CD4-positive, alpha-beta T cell treated with Interleukin-10 for 1 hour (primary cell): ENCODE measurements at places on chromosomes 3 and 15.

DNA sequence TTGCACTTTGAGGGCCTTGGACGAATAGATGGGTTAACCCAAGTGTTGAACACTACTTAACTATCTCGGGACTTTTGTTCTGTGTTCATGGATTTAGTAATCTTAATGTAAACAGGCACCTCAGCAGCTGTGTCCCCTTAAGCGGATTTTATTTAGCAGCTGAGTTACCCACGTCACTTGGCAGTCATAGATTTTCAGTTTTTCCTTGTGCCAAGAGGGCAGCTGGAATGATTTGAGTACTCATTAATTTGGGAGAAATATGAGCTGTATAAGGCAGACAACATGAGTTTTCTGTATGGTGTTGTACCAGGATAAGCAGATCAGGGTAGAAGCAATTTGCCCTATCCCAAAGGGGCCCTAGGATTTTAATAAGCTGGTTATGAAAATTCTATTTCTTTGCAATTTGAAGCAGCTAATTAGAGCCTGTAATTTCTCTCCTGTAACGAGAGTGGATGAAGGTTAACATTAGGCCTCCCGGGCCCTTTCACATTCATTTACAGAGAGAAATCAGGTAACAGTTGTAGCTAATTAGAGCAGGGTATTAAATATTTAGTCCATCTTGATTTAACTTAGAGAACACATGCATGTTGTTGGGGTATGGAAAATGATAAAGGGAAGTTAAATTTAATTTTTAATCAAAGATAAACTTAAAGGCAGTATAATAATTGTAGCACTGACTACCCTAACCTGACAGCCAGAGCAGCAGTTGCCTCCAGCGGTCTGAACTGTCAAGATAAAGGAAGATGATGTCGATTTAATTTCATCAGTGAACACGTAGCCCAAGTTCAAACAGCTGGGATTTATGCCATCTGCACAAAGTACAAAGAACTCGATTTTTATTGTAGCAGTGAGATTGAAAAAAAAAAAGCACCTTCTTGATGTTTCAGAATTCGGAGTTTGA is 194.5 kb downstream of the LRTM1 start:
- no peak for DNase-seq

DNA sequence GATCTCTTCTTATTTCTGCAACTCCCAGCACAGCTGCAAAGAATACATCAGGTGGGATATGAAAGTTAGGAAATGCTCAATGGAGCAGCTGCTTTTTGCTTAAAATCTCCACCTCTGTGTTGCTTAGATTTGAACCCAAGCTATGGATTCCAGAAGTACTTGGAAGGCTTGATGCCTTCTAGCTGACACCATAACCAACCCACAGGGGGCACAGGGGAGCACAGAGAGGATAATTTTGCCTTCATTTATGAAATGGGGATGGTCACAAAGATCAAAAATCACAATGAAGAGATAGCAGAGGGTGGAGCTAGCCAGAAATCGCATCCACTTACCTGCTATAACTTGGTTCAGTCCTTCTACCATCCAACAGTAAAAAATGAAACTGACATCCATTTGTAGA is 75.7 kb downstream of the DUT start:
- DNase-seq = no peak

GRCh38 chr15:41971895-41972252 is 483 bp downstream of the EHD4 start:
- no peak for DNase-seq

- no peak for DNase-seq
Observed at GRCh38 chr15:75985971-75986370, 26.3 kb downstream of the NRG4 start.

DNA sequence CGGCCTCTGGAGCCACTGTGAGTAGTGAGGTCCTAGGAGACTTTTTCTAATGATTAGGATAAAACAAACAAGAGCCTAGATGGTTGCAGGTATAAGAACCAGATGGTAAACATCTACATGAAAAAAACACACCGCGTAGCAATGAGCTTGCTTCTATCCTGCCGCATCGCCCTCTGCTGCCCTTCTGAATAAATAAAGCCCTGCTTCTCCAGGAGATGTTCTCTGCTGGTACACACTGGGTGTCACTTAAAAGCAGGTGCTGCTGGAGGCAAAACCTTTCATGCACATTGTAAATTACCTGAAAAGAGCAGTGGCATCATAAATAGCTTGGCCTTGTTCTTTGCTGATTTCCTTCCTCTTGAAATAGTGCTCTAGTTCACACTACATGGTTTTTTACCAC is 164.4 kb upstream of the TOPAZ1 start:
- no peak for DNase-seq
